Dermis microvascular lymphatic vessel endothelial cell (primary cell): ENCODE measurements at places on chromosomes 1 and 21. TPM values are rescaled to one million over a fixed set of nuclear protein-coding genes. Genes with fewer than 3 reads are reported as not detected.

- DNase-seq = no peak
These were observed 24.2 kb upstream of the CACNA1E start for GRCh38 chr1:181459067-181459466.

TTC39A gene
- 3.5 and 6.3 TPM in 2 replicates for total RNA-seq

- DNase-seq = no peak
These were observed 42.6 kb upstream of the ATP2B4 start for GRCh38 chr1:203584035-203584434.

- DNase-seq = no peak
These were observed 3.1 kb upstream of the GJC2 start for GRCh38 chr1:228146417-228147150.

GRCh38 chr1:226440512-226440911 is 32.6 kb upstream of the PARP1 start:
- no peak for DNase-seq

DNA sequence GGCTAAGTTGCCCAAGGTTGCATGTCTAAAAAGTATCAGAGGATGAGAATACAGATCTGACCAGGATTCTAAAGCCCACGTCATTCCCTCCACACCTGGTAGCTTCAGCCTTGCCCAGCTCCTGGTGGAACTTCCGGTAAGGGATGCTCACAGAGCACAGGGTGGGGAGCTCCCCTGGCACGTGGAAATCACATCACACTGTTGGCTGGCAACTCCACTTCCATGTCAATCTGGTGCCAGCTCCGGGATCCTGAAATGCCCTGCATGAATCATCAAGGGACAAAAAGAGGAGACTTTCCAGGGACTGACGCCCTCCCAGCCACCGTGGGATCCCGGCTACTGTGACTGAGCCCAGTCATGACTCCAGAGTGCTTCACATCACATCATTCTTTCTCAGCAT is 12.4 kb upstream of the BCAR3 start:
- DNase-seq = no peak

CLDN14 gene
- 0.13 and 0.26 TPM in 2 replicates for total RNA-seq

DNA sequence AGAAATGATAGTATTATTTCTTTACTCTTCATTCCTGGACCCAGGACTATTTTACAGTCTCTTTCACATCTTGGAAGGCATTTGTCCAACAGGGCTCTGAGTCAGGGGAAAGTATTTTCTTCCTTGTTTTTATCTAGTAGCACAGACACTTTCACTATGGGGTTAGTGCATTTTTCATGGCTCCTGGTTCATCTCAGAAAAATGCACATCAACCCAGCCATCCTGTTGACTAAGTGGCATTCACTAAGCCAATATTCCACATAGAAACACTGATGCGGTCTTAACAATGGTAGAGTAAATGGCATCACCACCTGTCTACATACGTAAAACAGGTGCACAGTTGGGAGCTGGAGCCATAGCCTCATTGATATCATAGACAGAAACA is 87.4 kb upstream of the C1orf21 start:
- DNase-seq = no peak

RAP1GAP gene
- total RNA-seq = not detected in 2 replicates

GRCh38 chr21:28294051-28294450 is 698.6 kb downstream of the LTN1 start:
- DNase-seq = no peak

GRCh38 chr1:43123031-43123430 is 49.1 kb downstream of the EBNA1BP2 start:
- no peak for DNase-seq

GRCh38 chr1:180560200-180560867 is 1.6 kb downstream of the OVAAL start:
- no peak for DNase-seq

FMO3 gene
- under 0.01 and 0.13 TPM in 2 replicates for total RNA-seq

GRCh38 chr1:202281316-202282024 is 60.3 kb downstream of the UBE2T start:
- DNase-seq = peak; percentile 61

DNA sequence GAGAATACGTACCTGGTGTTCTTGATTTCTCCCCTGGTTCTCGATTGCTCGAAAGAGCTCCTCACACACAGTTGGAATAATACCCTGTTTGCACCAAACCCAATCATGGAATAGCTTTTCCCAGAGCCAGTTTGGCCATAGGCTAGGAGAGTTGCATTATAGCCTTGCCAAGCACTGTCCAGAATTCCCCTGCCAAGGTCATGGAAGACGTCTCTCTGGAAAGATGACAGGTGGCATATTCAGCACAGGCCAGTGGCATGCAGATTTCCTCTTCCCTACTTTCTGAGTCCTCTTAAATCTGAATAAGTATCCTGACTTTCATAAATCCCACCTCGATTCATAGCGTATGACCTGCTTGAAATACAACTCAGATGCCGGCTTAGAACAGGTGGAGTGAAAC is 96.5 kb downstream of the SCCPDH start:
- DNase-seq = no peak

TTC4 gene
- total RNA-seq = 10.1 and 13.8 TPM in 2 replicates

SYTL1 gene
- under 0.01 and 0.13 TPM in 2 replicates for total RNA-seq

SYDE2 gene
- total RNA-seq = 4.0 and 6.1 TPM in 2 replicates

GRCh38 chr1:10897981-10898728 is 101.7 kb upstream of the CASZ1 start:
- DNase-seq = no peak

VHLL gene
- total RNA-seq = 0.13 TPM in 2 replicates

DNA sequence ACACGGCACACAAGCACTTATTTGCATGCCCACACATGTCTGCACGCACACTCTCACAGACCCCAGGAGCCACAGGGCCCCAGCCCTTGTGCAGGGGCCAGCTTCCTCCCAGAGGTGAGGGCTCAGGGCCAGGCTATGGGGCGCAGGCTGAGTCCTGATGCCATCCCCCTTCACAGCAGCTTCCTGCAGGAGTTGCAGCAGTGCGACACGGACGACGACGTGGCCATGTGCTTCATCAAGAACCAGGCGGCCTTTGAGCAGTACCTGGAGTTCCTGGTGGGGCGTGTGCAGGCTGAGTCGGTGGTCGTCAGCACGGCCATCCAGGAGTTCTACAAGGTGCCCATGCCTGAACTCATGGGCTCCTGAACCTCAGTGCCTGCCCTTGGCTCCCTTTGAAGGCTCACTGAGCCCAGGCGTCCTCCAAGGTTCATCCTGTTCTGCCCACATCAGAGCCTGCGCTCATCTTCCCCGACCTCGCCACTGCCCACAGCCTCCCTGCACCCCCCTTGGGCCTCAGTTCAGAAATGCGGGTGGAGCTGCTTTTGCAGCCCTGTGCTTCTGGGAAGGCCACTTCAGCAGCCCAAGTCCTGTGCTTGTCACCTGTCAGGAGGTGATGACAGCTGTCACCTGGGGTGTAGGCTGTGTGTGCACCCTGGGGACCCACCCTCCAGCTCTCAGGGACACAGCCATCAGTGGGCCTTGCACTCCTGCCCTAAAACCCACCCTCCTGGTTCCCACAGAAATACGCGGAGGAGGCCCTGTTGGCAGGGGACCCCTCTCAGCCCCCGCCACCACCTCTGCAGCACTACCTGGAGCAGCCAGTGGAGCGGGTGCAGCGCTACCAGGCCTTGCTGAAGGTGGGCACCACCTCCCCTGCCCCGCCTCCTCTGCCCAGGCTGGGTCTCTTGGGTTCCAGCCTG is 66.6 kb downstream of the TRIM11 start:
- DNase-seq = no peak
